Activated naive CD8-positive, alpha-beta T cell treated with anti-CD3 and anti-CD28 coated beads, Interleukin-2, amount 10 ng/mL, durations not matched to agents 7 days and 5 days (primary cell): ENCODE measurements at places on chromosomes 5 and 9. TPM values are rescaled to one million over a fixed set of nuclear protein-coding genes. Genes with fewer than 3 reads are reported as not detected.

GRCh38 chr9:118612201-118612600 lies 757.0 kb downstream of the BRINP1 start:
- no peak for DNase-seq

IRX2 gene
- not detected for total RNA-seq

FAM78A gene
- total RNA-seq, result 104 TPM

SV2C gene
- total RNA-seq, result 0.03 TPM

PCDHGA8 gene
- total RNA-seq, result 0.09 TPM

WDR31 gene
- total RNA-seq, result 0.99 TPM

DNA sequence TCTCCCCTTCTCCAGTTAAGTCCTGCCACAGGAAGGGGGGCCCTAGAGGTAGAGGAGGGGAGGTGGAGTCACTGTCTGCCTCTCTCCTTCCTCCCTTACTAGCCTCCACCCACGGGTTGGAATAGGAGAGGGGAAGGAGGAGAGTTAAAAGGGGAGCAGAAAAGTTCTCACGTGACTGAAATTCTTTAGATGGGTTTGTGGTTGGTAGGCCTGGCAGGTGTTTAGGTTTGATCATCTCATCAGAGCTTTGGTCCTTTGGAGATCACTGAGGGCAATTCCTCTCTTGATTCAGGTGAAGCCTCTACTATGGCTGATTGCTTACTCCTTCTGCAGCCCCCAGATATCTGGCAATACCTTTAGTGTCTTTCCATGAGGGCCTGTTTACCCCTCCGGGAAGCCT lies 24.9 kb upstream of the C5orf63 start:
- DNase-seq, result no peak

DNA sequence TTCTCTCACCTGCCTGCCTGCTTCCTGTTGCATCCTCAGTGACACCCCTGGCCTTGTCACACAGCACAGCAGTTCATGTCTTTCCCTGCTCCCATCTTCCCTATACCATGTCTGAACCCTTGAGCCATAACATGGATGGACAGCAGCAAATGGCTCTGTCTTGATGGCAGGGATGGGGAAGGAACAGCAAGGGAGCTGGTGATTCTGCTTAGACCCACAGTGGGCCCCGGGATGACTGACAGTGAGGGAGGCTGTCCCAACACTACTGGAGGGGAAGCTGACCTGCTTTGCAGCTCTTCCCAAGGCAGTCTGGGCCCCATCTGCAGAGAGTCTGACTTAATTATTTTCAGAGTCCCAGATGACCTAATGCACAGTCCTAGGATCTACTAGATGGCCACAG lies 48.2 kb downstream of the MARCHF3 start:
- no peak for DNase-seq

GRCh38 chr9:98235126-98235525 lies 20.3 kb downstream of the TBC1D2 start:
- DNase-seq, result no peak

DNA sequence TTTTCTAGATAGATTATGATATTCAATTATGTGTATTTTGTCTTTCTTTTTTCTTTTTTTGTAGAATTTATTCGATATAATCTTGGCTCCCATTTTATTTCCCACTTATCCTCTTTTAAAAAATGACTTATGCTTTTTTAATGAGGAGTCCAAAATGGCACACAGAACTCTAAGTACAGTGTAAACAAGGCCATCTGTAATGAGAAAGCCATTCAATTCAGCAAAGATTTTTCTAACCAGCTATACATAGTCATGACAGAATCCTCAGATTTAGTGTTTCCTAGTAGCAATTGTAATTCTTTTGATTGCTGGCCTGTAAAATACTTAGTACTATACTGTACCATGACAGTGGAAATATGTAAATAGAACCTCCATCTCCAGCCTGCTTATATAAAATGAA lies 651.4 kb downstream of the RAB3C start:
- no peak for DNase-seq

CNTNAP3 gene
- total RNA-seq, result not detected

DNA sequence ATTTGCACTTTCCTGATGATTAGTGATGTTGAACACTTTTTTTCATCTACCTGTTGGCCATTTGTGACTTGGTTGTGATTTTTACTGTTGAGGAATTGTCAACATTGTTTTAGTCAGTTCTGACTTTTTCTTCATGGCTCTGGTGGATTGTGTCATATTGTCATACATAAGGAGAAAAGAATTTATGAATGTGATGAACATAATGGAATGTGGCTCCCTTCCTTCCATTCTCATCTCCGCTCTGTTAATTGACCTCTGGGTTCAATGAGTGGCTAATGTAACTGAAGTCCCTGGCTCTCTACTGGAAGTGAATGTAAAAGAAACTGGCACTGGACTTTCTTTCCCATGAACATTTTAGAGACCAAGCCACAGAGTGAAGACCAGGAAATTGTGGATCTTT lies 49.2 kb downstream of the KIAA1958 start:
- DNase-seq, result no peak

- DNase-seq, result no peak
Measured at GRCh38 chr9:4318741-4319140, 18.9 kb upstream of the GLIS3 start.

TPPP gene
- 0.55 TPM for total RNA-seq

GRCh38 chr5:75438722-75439121 lies 72.7 kb downstream of the CERT1 start:
- no peak for DNase-seq

GRCh38 chr5:87210743-87211142 lies 56.9 kb upstream of the RASA1 start:
- DNase-seq, result no peak

DNA sequence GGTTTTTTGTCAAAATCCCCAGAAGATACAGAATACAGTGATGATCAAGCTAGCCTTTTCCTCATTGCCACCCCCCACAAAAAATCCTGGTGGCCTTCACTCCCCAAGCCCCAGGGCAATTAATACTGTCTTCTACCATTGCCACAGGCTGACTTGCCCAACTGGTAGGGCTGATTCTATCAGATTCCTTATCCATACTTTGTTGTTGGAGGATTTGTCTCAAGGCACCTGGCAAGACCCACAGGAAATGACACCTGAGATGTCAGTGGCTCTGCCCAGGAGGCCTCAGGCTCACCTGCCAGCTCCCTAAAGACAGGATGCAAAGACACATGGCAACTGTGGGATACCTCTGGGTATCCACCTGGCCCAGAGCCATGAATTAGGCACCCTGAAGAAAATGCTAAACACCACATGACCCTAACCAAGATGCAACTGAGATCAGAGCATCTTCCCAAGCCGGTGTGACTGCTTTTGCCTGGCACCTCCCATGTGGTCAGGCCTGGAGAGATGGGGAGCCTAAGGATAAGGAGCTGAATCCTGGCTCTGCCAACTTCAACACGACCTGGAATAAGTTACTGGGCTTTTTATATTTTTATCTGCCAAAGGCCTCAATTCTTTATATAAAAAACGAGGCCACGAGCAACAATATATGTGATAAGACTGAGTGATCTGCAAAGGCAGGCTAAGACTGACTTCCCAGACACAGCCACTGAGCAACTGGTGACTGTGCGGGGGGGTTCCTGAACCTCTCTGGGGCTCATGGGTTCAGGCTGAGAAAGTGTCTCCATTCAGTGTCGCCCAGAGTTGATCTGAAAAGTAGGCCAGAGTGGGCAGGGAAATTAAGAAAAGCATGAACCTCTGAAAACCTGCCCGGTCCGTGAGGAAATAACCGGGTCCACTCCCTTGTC lies 944 bp downstream of the ATOX1 start:
- DNase-seq, result no peak

ZDHHC11 gene
- 12.8 TPM for total RNA-seq

DNA sequence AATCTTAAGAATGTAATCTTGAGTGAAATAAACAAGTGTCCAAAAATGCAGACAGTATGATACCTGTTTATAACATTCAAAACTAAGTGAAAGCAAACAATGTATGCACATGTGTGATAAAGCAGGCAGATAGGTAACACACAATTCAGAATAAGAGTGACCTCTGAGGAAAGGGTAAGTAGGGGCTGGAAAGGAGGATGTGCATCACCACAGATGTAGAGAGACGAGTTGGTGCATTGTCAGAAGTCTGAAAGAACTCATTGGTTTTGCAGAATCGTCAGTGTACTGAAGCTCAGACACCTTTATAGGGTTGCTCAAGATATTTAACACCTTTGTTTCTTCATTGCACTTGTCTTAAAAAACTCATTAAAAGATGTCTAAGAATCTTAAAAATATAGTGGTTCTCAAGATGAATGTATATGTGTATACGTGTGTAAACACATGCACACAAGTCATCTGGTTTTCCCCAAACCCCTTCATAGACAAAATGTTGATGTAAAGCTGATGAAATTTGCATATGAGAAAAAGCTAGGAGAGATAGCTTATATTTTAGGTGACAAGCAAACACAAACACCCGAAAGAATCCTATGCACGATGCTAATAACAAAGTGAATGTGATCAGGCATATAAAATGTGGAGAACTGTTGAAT lies 197.6 kb upstream of the MEF2C start:
- DNase-seq, result no peak

DNA sequence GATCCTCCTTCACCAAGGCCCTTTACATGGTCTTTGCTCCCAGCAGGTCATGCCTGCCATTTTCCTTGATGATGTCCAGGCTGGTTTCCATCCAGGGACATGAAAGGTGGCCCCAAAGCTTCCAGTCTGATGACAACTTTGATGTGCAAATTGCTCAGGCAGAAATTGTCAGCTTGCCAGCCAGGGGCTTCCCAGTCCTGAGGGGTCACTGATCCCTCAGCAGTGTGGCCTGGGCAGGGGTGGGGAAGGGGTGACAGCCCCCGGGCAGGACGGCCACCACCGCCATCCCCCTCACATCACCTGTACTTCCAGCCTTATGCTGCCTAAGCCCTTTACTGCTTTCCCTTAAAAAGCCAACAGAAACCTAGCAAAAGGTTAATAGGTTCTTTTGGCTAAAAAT lies 96.3 kb downstream of the ANKRD33B start:
- no peak for DNase-seq

PTGR1 gene
- 0.94 TPM for total RNA-seq

CER1 gene
- total RNA-seq, result not detected

DNA sequence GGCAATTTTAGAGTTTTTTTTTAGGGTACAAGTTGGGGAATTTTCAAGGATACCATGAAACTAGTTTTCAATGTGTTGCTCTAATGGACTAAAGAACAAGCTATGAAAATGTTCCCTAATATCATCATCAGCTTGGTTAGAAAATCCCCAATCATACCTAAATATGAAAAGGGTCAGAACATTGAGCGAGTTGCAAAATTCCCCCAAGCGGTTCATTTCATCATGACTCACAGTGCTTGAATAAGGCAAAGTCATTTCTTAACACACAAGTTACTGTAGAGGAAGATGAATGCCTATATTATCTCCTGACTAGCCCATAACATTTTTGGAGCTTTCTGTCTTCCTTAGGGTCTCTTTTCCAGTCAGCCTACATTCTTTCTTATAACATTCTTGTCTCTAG lies 62.7 kb downstream of the ST8SIA4 start:
- DNase-seq, result no peak

GFI1B gene
- not detected for total RNA-seq

- no peak for DNase-seq
Measured at GRCh38 chr5:79802406-79802805, 112.8 kb downstream of the CMYA5 start.

PCDHGA9 gene
- 0.11 TPM for total RNA-seq

DNA sequence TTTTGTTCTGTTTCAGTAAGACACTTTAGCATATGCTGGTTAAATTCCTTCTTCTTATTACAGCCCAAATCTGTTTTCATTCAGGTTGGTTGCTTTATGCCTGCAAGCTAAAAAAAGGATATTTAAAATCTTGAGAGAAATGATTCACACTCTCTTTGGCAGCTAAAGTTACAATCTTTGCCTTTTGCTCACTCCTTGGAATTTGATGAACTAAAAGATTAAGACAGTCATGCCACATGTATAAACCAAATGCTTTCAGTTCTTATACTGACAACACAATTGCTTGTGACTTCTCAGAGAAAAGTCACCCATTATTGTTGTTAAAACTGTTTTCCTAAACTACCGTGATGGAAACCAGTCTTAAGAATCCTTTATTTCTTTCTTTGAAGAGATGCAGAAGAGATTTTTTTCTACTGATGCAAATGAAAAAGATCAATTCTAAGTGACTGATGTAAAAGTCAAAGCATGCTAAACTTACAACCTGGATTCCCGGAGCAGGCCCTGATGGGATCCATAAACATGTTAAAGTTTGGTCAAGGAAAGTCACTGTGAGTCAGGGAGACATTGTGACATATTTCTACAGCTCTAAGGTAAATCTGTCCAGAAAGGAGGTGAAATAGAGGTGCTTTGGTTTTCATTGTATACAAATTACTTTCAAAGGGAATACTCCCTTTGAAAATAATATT lies 144.2 kb upstream of the CDH10 start:
- no peak for DNase-seq

- DNase-seq, result peak; percentile 59
Measured at GRCh38 chr9:114504341-114505186, 709 bp downstream of the WHRN start.

GRCh38 chr5:142455856-142456255 lies 131.0 kb upstream of the SPRY4 start:
- DNase-seq, result no peak

GRCh38 chr5:83837265-83837907 lies 116.7 kb upstream of the HAPLN1 start:
- DNase-seq, result no peak

GRCh38 chr5:102583276-102584124 lies 84.7 kb upstream of the SLCO6A1 start:
- no peak for DNase-seq

OR13C4 gene
- not detected for total RNA-seq

GRCh38 chr5:119358530-119358900 lies 2.7 kb downstream of the TNFAIP8 start:
- DNase-seq, result no peak

GRCh38 chr9:38119560-38120236 lies 50.7 kb upstream of the SHB start:
- DNase-seq, result no peak

GRCh38 chr5:18778225-18778624 lies 1144.0 kb downstream of the TAF11L14 start:
- DNase-seq, result no peak

DNA sequence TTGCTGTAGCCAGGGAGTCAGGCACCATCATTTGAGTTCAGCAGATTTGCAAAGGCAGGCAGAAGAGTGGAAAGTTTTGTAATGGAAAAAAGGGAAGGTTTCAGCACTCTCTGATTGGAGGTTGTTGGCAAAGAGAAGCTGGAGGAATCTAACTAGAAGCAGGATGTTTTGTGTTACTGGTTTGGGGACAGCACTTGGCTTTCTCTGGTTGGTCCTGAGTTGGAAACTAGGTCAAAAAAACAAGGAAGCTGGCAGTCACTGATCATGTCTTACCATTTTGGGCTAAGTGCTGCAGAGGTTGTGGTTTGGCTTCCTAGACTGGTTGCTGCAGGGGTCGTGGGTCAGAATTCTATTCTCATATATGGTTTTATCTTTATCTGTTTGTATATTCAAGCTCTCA lies 189.8 kb downstream of the DRD1 start:
- DNase-seq, result no peak

LRRC70 gene
- 0.71 TPM for total RNA-seq

- no peak for DNase-seq
Measured at GRCh38 chr5:50886657-50887345, 220.4 kb downstream of the PARP8 start.

DNA sequence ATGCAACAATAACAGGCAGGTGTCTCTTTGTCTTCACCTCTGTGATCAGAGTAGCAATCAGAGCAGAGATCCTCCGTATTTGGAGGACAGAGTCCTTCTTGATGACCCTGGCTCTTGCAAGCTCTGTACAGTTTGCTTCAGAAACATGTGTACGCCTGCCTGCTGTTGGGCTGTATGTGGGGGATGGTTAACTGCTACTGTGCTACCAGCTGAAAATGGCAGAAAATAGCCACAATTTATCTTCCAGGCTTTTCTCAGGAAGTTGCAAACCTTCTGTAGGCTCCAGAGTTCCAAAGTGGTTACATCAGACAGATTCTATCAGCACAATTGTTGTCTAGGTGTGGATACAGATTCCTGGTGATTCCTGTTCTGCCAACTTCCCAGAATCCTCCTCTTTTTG lies 35.5 kb downstream of the DDX46 start:
- no peak for DNase-seq
